ENCODE measurements at places on chromosomes 1 and 21. TPM values are rescaled to one million over a fixed set of nuclear protein-coding genes. Genes with fewer than 3 reads are reported as not detected.

Gene SCNM1
- total RNA-seq: 48.1 TPM

Gene ADGRL4
- not detected for total RNA-seq

Gene UTS2
- not detected for total RNA-seq

Gene HMCN1
- 0.85 TPM for total RNA-seq

Gene SPRR3
- total RNA-seq: 0.44 TPM

Gene OLFML3
- 11.1 TPM for total RNA-seq

Gene SEMA4A
- total RNA-seq: 9.7 TPM

Gene CACNA1E
- not detected for total RNA-seq

Gene ADGRL2
- total RNA-seq: 9.8 TPM

Gene GPX7
- total RNA-seq: 2.9 TPM

Gene F5
- not detected for total RNA-seq

Gene S100A8
- total RNA-seq: 4.1 TPM

Gene PIK3C2B
- 3.0 TPM for total RNA-seq

Gene RHBG
- 0.11 TPM for total RNA-seq

Gene ROR1
- total RNA-seq: 2.3 TPM

Gene TAF13
- total RNA-seq: 65.6 TPM

Gene RASSF5
- total RNA-seq: 2.4 TPM

Gene KPRP
- 0.78 TPM for total RNA-seq

Gene AUNIP
- 13.8 TPM for total RNA-seq

Gene SLC1A7
- total RNA-seq: not detected

Gene NPHS2
- not detected for total RNA-seq

Gene TCEA3
- total RNA-seq: 0.71 TPM

Gene RXFP4
- total RNA-seq: not detected

Gene CDC20
- 192 TPM for total RNA-seq

Gene SLAMF9
- 0.44 TPM for total RNA-seq

Gene GPR3
- 2.4 TPM for total RNA-seq

Gene CELA3A
- not detected for total RNA-seq

Gene CALML6
- 0.10 TPM for total RNA-seq

Gene NMNAT2
- total RNA-seq: 0.24 TPM

Gene TAL1
- not detected for total RNA-seq

Gene EDARADD
- 6.3 TPM for total RNA-seq

Gene OR6F1
- total RNA-seq: not detected

Gene FBXO2
- 30.9 TPM for total RNA-seq

Gene TRIM46
- 4.4 TPM for total RNA-seq

Gene NPR1
- not detected for total RNA-seq

Gene PCP4L1
- total RNA-seq: not detected

Gene RCAN1
- total RNA-seq: 22.0 TPM

Gene USH2A
- total RNA-seq: not detected

Gene IL23R
- not detected for total RNA-seq

Gene GUCA2A
- not detected for total RNA-seq
